ENCODE measurements at places on chromosomes 13 and 19. TPM values are rescaled to one million over a fixed set of nuclear protein-coding genes. Genes with fewer than 3 reads are reported as not detected.

The TEKTIP1 gene
- total RNA-seq, result not detected

The ZNF491 gene
- total RNA-seq, result 0.64 TPM

The LILRB1 gene
- total RNA-seq, result not detected

The TMPRSS9 gene
- total RNA-seq, result not detected

The CGB1 gene
- 2.6 TPM for total RNA-seq

The BCL3 gene
- 6.8 TPM for total RNA-seq

All from M059J (cell line).